ENCODE measurements at places on chromosomes 7 and 10. TPM values are rescaled to one million over a fixed set of nuclear protein-coding genes. Genes with fewer than 3 reads are reported as not detected.

DNA sequence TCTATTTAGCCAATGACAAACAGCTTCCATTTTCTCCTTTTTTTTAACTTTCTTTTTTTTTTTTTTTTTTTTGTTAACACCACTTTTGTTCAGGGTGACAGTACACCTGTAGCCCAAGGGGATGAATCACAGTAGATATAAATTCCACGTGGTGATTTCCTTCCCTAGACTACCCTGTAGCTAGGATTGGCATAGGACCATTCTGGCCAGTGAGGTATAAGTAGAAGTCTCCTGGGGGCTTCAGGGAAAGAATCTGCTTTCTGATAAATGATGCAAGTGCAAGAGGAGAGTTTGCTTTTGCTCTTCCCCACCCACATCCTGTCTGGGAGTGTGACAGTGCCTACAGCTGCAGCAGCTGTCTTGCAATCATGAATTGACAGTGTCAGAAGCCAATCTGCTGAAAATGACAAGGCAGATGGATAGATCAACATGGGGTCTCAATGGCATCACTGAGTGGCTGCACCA is 63.2 kb upstream of the TOMM7 start:
- no peak for DNase-seq

- no peak for DNase-seq
Observed at GRCh38 chr10:97752956-97753355, 16.0 kb downstream of the ZFYVE27 start.

Gene UBTD1
- polyA plus RNA-seq, result 9.8 TPM

Gene C10orf53
- not detected for polyA plus RNA-seq

Gene ANK3
- 163 TPM for polyA plus RNA-seq

Gene TMEM270
- polyA plus RNA-seq, result 0.21 TPM

Gene GPR146
- polyA plus RNA-seq, result 5.9 TPM

GRCh38 chr10:103396067-103396788 is at the start of the genes ATP5MK and PDCD11:
TSS of gene ATP5MK (minus strand) at chr10:103396475. CDS start at chr10:103392457, 4,018 bp downstream.
TSS of gene PDCD11 (plus strand) at chr10:103396626. CDS start at chr10:103398427, 1,801 bp downstream.
- peak; percentile 97 for DNase-seq

Gene LIPJ
- 0.32 TPM for polyA plus RNA-seq

- no peak for DNase-seq
Observed at GRCh38 chr10:118810796-118811505, 56.2 kb upstream of the CACUL1 start.

Gene NCF1
- polyA plus RNA-seq, result 2.4 TPM

Gene MSS51
- polyA plus RNA-seq, result 1.9 TPM

GRCh38 chr7:131625817-131626372 is 69.5 kb upstream of the PODXL start:
- DNase-seq, result no peak

GRCh38 chr7:13057462-13058200 is 370.2 kb downstream of the ARL4A start:
- no peak for DNase-seq

GRCh38 chr10:29950391-29950790 is 109.0 kb downstream of the JCAD start:
- DNase-seq, result no peak
